ENCODE measurements at places on chromosomes 2 and 18.

- DNase-seq, result no peak
These were observed 24.5 kb downstream of the SIGLEC15 start for GRCh38 chr18:45850021-45850420.

DNA sequence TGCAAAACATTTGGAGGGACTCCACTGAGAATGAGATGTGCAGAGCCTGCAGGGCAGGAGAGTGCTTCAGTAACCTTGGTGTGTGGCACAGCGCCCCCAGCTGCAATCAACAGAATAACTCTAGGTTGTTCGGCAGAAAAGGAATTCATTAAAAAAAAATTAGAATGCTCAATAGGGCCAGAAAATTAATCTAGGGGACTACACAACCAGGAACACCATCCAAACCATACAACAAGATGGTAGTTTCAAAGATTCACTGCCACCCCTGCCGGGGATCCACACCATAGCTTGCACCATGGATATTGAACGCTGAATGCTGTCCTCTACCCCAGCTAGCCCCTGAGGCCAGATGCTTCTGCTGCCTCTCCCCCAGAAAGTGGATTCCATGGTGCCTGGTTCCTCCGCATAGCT is 50.1 kb downstream of the THUMPD2 start:
- DNase-seq, result no peak

DNA sequence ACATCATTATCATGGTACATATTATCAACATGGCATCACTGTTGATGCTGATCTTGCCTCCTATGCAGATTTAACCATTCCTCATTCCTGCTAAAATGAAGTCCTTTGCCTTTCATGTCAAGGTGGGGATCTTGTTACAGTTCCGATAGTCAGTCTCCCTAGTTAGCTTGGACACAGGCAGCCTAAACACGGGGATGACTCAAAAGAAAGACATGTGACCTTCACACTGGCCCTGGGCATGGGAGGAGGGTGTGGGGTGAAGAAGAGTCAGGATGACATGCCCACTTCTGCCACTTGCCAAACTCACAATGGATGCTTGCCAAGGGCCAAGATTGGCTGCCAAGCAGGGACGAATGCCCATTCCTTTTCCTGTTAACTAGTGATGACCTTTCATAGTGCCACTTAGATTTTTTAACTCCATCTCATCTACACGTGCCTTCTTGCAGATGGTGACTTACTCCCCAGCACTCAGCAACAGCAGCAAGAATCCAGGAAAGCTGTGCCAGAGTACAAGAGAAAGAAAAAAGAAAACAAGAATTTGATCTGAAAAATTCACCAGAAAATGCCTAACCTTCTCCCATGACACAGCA is 13.9 kb upstream of the SLC1A4 start:
- DNase-seq, result no peak

GRCh38 chr18:55910296-55910695 is 322.3 kb upstream of the TCF4 start:
- no peak for DNase-seq

DNA sequence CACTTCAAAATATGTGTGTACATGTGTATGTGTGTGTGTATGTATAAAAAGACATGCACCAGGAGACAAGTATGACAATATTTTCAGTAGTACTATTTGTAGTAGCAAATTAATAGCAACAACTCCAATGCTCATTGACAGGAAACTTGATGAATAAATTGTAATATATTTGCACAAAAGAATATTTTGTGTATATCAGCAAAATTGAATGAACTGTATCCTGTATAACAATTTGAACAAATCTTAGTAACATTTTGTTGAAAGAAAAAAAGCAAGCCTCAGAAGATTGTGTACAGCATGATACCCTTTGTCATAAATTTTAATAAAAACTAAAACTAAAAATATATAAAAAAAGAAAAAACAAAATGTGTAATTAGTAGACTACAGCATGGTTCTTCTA is 1367.3 kb upstream of the TMEFF2 start:
- no peak for DNase-seq

DNA sequence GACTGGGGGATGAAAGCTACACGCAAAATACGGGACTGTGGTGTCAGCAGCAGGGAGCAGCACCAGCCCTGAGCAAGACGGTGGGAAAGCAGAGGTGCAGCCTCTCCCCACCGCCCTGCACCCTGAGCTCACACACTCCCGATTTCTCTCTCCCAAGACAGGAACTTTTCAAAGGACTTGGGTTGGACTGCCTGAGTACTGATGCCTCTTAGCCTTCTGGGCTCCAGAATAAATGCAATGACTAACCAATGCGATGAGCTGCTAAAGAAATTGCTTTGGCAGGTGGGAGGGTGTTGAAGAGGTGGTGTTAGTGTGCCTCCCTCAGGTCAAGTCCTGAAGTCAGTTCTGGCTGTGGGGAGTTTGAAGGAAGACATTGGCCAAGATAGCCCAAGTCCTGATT is 9.6 kb downstream of the TRIM54 start:
- DNase-seq, result no peak

DNA sequence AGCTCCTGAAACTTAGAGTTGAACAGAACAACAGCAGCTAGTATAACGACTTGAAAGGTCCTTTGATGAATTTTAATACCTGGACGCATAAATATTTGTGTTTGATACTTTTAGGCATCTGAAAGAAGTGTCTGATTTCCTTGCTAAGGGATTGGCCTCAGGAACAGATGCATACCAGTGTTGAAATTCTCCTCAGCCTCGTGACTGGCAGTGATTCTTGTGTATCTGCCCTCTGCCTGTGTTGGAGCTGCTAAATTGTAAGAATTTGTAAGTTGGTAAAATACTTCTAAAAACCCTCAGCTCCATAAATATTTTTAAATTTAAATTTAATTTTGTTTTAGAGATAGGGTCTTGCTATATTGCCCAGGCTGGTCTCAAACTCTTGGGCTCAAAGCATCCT is 22.4 kb upstream of the SCYGR1 start:
- DNase-seq, result no peak

DNA sequence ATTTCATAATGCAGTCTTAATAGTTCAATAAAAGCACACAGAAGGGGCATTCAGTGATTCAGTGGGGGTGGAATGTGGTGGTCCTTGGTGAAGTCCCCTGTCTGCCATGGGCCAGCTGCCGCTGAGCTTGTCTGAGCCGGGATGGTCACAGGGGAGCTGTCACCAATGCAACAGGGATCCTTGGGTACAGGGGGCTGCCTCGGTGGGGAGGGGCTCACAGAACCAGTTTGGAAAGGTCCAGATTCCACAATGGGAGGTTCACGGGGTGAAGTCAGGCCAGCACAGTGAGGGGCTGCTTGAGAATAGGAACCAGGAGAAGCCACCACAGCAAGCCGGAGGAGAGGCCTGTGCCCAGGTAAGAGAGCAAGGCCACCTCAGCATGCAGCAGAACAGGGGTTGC is 75.4 kb downstream of the GYPC start:
- DNase-seq, result no peak

- no peak for DNase-seq
These were observed 177.9 kb downstream of the PTH2R start for GRCh38 chr2:208584378-208584985.

DNA sequence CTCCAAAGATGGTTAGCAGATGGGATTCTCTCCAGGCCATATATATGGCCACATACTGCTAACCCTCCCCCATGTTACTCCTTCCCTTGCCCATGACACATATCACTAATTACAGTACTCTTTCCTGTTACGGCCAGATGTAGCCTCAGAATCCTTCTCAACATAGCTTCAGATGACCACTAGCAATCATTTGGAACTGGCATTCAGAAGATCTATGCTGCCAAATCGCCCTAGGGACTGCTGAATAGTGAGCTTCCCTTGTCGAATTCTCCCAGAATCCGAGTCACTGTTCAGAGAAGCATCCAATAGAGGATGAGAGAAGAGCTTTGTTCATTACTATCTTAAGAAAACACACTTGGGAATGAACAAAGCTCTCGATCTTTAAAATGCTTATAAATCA is 121.2 kb upstream of the TANK start:
- DNase-seq, result no peak

DNA sequence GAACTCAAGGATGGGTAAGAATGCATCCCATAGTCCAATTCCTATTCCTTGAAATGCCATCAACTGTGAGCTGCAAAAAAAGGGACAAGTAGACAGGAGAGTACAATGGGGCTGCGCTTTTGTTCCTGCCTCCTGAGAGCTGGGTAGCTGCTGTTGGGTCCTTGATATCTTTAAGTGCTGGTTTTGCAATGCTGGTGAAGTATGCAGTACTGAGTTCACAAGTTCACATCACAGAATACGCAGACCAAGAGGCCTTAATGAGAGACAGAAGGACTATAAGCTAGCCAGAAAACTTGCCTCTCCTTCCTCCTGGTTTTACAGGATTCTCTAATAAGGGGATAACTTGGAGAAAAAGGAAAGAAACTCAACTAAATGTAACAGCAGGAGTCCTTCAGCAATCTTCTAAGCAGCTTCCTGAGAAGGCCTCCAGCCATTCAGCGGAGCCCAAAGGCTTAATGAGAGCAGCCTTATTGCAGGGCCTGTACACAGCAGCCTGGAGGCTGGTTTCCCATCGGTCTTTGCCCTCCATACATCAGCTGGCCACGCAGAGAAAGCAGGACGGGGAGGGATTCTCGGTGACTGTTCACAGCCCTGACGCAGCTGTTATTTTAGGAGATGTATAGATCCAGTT is 293.1 kb downstream of the CDCA7 start:
- no peak for DNase-seq

- no peak for DNase-seq
These were observed 137.7 kb downstream of the IRS1 start for GRCh38 chr2:226661789-226662545.

GRCh38 chr2:112881217-112881985 is 29.6 kb upstream of the IL37 start:
- DNase-seq, result no peak

GRCh38 chr18:809985-810642 is 1.9 kb downstream of the YES1 start:
- no peak for DNase-seq

DNA sequence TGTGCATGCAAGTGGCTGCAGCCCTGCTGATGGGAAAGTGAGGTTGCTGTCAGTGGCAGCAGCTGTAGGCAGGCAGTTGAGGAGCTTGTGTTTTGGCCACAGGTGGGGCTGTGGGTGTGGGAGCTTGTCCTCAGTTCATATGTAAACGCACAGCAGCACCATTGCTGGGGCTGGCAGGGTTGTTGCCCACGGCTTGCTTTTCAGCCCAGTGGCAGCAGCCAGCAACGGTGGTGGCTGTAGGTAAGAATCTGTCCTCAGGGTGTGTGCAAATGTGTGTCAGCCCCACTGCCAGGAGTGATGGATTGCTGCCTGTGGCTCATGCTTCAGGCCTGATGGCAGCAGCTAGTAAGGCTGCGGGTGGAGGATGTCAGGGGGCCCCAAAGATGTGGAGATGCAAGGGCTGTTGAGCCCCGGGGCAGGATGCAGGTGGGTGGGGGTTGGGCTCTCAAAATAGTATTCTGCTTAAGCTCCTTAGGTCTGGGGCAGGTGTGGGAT is 141.3 kb upstream of the THUMPD2 start:
- DNase-seq, result no peak

GRCh38 chr2:154263206-154263605 is 391.5 kb downstream of the GALNT13 start:
- no peak for DNase-seq

- no peak for DNase-seq
These were observed 5.8 kb downstream of the PECR start for GRCh38 chr2:216075510-216076485.

GRCh38 chr2:61670591-61671501 is 132.7 kb upstream of the XPO1 start:
- no peak for DNase-seq

- no peak for DNase-seq
These were observed 64.1 kb downstream of the AGAP1 start for GRCh38 chr2:235557903-235558302.

DNA sequence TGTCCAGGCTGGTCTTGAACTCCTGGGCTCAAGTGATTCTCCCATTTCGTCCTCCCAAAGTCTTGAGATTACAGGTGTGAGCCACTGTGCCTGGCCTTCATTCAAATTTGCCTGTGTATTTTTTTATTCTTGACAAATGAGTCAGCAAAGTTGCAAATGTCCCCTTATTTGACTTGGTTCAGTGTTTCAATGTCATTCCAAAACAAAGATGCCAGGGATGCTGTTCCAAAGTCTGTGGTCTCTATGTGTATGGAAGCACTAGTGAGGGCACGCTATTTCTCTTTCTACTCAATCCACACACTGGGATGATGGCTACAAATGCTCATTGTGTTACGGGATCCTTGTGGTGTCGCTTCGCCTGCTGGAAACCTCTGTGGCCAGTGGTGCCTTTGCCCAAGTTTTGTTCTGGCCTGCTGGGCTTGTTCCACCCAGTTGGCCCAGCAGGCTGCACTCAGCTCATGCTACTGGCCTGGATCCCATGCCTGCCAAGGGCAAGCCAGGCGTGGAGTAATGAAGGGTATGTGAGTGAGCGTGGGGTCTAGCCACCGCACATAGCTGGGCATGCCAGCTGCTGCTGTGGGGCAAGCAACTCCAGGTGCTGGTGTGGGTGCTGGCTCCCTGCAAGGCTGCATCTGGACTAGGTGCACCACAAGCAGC is 35.6 kb downstream of the FBXO48 start:
- DNase-seq, result no peak

DNA sequence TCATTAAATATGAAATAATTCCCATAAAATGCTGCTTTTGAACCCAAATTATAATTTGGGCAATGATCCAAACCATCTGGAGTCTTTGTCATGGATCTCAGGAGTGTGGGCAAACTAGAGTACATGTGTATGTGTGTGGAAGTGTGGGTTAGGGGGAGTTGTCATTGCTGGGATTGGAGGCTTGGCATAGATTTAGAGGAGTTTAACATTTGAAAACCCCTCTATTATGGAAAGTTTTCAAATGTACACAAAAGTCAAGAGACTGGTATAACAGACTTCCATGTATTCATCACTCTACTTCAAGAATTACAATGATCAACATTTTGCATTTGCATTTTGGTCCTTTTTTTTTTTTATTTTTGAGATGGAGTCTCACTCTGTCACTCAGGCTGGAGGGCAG is 159.1 kb downstream of the MEIS1 start:
- DNase-seq, result no peak

GRCh38 chr2:129734343-129735034 is 245.0 kb upstream of the RAB6C start:
- DNase-seq, result no peak

- DNase-seq, result no peak
These were observed 95.4 kb upstream of the FN1 start for GRCh38 chr2:215531284-215531683.

GRCh38 chr18:59357928-59358327 is 1.1 kb downstream of the LMAN1 start:
- DNase-seq, result no peak

DNA sequence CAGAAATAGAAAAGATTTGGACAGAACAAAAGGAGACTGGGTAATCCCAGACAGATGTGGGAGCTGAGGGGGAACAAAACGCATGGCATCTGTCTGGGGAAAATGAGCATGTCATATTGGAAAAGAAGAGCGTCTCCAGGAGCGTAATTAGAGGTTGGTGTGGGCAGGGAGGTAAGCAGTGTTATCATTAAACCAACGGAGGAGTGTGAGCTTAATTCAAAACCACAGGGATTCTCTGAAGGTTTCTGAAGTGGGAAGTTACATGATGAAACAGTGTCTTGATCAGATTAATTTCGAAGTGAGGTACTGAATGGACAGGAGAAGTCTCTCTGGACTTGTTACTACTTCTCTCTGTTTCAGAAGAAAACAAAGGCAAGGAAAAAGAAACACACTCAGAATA is 53.3 kb downstream of the DTNB start:
- DNase-seq, result no peak
